ENCODE measurements at places on chromosomes 7 and 10.
A peak's percentile ranks its signal among the peaks of the same experiment; 100 is the strongest.

- no peak for DNase-seq
These were observed 24.9 kb downstream of the SFR1 start for GRCh38 chr10:104146882-104147281.

DNA sequence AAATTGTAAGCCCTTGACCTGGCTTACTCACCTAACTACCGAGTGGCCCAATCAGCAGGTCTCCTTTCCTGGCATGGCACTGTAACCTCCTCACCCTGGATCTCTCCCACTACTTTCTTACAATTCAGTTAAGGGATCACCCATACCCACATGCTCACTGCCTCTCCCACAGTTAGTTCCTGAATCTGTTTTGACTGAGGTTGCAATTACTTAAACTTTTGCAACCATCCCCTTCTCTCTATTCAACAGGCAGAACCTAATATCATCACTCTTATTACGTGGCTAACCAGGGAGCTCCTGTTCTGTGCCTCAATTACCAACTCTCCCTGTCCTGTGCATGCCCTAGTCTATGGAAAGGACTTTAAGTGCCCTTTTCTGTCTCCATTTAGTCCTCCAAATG is 84.2 kb upstream of the IKZF1 start:
- DNase-seq = no peak

- DNase-seq = peak; percentile 10
These were observed 246.6 kb downstream of the XPNPEP1 start for GRCh38 chr10:109676703-109677102.

- DNase-seq = no peak
These were observed 214.9 kb downstream of the LRMDA start for GRCh38 chr10:75646218-75646915.

- DNase-seq = no peak
These were observed 75.6 kb downstream of the POM121L12 start for GRCh38 chr7:53111031-53111430.

DNA sequence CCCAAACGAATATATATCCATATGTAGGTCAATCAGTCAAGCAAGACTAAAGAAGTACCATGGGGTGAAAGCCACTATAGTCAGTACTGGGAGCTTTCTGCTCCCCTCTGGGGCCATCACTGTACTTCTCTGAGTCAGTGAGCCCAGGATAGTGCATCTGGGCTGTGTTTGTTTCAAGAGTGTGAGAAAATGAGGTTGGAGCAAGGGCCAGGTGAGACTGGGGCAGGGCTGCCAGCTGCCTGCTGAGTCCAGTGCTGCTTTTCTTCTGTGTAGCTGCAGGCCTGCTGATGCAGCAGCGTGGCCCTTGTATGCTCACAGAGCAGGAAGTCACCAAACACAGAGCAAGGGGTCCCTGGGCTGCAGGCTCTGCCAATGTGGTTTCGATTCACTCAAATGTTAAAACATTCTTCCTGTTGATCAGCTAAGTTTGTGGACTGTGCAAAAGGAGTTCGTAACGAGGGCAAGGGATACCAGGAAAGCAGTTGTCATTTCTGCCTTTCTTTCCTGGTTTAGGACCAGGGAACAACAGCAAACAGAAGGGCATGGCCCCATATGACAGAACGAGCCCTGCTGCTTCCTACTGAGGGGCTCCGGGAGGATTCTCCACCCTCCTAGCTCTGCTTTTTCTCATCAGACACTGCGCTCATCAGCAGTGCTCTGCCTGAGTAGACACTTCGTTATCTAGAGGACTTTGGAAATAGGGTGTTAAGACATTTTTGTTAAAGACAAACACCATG is 65.4 kb upstream of the TNS3 start:
- no peak for DNase-seq

DNA sequence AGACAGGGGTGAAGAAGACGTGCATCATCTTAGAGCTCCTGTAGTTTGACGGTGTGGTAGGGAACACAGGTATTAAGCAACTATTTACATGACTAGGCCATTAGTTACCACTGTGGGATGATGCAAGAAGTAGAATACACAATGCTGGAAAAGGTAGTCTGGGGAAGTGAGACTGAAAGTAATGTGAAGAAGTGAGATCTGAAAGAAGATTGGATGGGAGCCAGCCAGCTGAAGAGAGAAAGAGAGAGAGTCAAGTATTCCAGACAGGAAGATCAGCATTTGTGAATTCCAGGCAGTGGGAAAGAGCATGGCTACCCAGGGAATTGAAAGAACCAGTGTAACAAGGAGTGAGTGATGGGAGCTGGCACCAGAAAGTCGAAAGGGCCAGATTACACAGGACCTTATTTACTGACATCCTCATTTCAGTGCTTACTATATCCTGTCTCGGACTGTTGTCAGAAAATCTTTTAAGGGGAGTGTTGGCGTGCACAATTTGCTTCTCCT is 4.0 kb upstream of the CFAP58 start:
- DNase-seq = peak; percentile 63

- peak; percentile 51 for DNase-seq
These were observed 22.5 kb downstream of the CFAP43 start for GRCh38 chr10:104209575-104210198.

- no peak for DNase-seq
These were observed 57.8 kb downstream of the PHYHIPL start for GRCh38 chr10:59234194-59234593.

GRCh38 chr10:123655751-123656150 is 10.4 kb upstream of the GPR26 start:
- peak; percentile 20 for DNase-seq

- DNase-seq = no peak
These were observed 270.4 kb upstream of the KLF14 start for GRCh38 chr7:131004371-131004770.

- no peak for DNase-seq
These were observed 11.0 kb downstream of the MINDY3 start for GRCh38 chr10:15849316-15849715.

DNA sequence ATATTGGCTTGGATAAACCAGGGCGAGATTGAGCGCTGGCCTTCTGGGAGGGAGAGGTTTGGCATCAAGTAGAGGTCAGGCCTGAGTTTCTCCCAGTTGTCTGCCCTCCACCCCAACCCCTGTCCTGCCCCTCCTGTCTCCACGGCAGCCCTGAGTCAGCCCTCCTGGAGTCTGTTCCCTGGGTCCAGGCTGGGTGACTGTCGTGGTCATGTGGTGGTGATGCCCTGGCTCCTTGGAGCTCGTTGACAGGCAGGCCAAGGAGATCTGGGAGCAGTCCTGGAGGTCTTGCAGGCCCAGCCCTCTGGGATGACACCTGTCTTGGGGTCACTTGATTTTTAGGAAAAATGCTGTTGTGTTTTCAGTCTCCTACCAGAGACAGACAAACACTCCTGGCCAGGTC is 53.6 kb upstream of the PODXL start:
- no peak for DNase-seq

DNA sequence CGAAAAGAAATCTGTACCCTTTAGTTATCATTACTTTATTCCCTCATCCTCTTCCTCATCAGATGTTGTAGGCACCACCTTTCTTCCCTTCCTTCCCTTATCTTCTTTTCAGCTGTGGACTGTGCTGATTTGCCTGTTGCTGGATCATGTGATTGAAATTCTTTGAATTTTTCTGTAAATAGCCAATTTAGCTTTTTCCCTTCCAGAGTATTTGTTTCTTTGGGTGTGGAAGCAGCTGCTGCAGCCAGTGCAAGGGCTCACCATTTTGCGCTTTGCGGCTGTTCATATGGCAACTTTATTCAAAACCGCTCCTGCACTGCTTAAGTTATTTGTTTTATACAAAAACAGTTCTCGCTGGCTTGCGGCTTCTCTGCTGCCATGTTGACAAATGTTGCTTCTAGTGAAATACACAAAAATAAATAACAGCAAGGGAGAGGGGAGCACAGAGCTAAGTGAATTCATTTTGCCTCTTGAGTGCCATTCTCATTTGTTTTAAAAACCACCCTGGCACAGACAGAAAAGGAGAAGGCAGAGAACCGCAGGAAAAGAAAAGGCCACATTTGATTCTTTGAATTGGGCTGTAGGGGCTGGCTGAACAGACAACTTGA is 151.2 kb downstream of the AUTS2 start:
- DNase-seq = no peak

DNA sequence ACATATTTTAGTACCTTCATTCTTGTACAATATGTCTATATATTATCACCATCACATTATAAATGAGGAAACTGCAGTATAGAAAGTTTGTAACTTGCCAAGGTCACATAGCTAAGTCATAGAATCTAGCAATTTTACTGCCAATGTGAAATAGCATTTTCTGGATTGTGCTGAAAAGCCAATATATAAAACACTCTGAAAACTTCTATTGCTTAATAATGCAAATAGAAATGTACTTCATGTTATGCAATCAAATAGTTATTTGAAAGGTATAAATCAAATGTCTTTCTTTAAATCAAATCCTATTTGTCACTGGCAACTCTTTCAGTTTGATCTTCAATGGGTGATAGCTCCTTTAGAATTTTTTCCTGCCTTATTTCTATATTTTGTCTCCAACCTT is 129.5 kb downstream of the TMEM26 start:
- DNase-seq = no peak

- no peak for DNase-seq
These were observed 41.8 kb downstream of the CD36 start for GRCh38 chr7:80679921-80680907.
